ENCODE measurements at places on chromosomes 2 and 18.

DNA sequence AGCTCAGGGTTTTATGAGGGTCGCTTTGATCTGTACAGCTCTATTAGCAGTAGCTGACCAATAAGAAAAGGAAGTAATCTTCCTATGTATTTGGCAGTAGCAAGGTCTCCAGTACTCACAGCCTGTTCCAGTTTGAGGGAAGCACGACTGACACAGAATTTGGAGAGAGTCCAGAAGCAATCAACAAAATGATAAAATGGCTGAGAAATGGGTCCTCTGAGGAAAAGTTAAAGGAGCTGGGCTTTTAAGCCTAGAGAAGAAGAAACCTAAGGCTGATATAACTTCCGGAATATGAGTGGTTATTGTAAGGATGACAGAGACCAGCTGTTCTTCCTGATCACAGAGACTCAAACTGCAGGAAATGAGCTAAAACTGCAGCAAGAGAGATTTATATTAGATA is 382.8 kb downstream of the GPD2 start:
- DNase-seq = no peak

GRCh38 chr2:64857581-64858471 is 131.4 kb upstream of the SLC1A4 start:
- no peak for DNase-seq

- DNase-seq = no peak
These were observed 63.6 kb upstream of the FZD5 start for GRCh38 chr2:207833251-207833751.

DNA sequence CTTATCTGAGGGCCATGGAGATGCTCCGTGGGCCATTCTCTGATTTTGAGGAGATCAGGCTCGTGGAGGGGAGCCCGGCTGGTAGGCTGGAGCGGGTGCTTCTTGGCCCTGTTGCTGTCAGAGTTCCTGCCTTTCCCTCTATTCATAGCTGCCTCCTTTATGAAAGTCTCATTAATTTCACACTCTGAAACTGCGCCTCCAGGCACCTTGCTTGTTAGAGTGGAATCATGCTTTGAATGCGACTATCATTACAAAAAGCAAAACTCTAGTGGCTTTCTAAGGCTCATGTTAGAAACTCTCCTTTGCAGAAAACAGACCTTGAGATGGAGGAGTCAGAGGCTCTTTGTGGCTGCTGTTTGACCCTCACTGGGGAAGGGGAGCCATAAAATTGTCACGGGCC is 131.0 kb upstream of the SNTG2 start:
- no peak for DNase-seq

DNA sequence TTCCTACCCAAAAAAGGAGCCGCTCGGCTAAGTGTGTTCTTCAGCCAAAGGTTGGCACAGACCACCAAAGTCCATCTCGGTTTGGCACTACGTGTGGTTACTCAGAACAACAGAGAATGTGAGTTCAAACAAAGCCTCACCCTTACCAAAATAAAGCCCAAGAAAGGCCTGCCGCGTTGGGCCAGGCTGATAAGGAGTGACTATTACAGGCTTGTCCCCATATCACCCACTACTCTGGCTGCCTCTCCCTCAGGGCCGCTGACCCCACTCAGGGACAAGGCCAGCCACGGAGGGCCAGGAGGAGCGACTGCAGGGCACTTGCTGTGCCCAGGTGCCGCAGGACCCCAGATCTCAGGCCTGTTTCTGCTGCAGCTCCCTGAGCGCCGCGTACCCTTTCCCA is 13.8 kb downstream of the HS1BP3 start:
- no peak for DNase-seq

GRCh38 chr2:168814939-168815907 is 12.8 kb downstream of the NOSTRIN start:
- no peak for DNase-seq

- DNase-seq = no peak
These were observed at the start of gene FAM110C for GRCh38 chr2:46471-47345. FAM110C (minus strand) TSS chr2:46505; CDS start chr2:46385, 120 bp downstream.

GRCh38 chr2:140808820-140809219 is 1322.0 kb downstream of the LRP1B start:
- DNase-seq = no peak

GRCh38 chr18:79855147-79855933 is 57.6 kb downstream of the KCNG2 start:
- DNase-seq = no peak

DNA sequence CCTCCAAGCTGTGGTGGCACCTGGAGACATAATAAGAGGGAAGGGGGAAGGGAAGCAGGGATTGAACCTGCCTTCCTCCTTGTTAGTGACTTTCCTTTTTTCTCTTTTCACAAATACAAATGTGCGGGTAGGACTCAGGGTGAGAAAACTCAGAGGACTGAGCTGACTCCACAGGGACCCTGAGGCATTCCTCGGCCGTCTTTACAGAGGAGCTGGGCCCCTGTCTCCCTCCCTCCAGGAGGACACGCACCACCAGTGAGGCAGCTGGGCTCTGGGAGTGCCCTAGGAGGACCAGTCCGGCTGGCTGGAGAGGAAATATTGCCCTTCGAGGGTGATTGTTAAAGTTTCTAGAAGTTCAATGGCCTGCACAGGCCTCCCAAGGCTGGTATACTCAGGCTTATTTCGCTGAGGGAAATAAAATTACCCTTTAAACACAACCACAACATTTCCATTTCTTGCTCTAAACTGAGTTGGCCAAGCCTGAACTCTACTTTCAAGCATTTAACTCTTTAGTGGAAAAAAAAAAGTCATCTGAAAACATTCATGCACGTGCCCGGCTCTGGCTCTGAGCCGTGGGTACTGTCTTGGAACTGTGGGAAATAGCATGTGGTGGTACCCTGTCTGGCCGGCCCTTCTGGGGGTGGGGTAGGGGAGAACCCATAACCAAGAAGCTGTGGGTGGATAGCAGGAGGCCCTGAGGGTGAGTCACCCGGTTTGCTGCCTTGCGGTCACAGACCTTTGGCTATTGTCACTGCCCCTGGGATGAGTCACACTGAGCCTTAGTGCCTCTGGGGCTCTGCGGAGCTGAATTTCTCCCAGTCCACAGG is 116.0 kb downstream of the COPS8 start:
- no peak for DNase-seq

GRCh38 chr2:39150102-39150562 is 29.3 kb upstream of the SOS1 start:
- DNase-seq = no peak

DNA sequence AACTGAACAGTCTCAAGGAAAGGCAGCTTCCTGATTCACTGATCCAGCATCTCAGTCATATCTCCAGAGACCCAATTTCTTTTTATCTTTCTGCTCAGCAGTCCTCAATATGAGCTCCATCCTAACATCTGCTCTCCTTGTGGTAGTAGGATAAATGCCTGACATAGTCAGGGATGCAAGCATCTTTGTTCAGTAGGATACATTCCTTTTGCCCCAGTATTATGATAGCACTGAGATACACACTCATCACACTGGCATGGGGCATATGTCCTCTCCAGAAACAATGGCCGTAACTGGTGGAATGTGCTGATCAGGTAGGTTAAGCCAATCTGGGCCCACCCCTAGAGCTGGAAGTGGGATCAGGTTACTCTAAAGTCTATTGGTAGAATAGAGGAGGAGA is 207.2 kb downstream of the ETAA1 start:
- no peak for DNase-seq

DNA sequence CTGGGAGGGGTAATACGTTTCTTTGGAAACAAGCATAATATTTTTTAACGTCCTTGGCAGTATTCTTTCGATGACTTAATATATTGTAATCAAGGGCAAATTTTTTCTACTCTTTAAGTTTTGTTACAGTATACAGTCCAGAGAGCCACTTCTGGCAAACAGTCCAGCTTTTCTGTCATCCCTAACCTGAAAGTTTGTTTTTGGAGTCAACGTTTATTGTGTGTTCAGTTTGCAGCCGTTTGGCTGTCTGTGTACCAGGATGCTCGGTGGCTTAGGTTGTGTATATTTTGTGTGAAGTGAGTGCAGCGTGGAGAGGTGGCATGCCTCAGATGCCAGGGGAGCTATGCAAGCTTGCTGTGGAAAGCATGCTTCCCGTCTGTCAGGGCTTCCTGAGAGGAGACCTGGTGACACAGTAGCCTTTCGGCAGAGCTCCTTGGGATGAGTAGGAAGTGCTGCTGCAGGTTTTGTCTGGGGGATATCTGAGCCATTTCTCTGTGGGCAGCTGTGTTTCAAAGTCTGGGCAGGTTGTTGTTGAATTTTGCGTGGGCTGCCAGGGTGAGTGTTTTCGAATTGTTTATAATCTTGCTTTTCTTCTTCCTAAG is 14.7 kb downstream of the MAP3K20 start:
- DNase-seq = no peak

- DNase-seq = no peak
These were observed 133.0 kb upstream of the PGAP1 start for GRCh38 chr2:197059477-197059876.

- no peak for DNase-seq
These were observed 345.8 kb downstream of the SOCS6 start for GRCh38 chr18:70634576-70635147.

- DNase-seq = no peak
These were observed 731 bp downstream of the RAB10 start for GRCh38 chr2:26034637-26034992.

- DNase-seq = peak; percentile 98
These were observed 54.3 kb downstream of the PKDCC start for GRCh38 chr2:42102024-42102590.

DNA sequence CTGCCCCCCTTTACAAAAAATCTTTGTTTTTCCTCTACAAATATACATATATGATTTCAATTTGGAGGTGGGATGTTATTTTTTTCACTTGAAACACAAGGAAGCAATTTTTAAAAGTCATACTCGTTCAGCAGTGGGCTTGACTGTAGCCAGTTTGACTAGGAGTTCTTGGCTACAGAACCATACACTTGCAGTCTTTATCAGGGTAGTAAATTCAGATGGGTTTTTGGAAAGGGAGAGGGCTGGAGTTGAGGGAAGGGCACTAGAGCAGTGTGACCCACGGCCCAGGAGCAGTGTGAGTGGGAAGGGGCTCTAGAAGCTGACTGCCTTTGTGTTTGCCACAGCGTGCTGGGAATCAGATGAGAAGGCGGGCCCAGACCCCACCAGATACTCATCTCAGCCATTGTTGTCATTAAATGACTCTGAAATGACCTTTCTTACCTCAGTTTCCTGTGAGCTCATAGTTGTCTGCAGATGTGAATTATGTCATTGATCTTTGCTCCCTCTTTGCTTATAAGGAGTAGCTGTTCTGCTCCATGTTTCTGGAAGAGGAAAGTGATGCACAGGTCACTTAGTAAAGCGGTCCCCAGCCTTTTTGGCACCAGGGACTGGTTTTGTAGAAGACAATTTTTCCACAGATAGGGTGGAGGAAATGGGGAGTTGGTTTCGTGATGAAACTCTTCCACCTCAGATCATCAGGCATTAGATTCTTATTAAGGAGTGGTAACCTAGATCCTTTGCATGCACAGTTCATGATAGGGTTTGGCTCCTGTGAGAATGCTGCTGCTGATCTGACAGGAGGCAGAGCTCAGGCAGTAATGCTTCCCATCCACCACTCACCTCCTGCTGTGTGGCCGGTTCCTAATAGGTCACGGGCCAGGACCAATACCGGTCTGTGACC is 116.8 kb downstream of the SPTBN1 start:
- DNase-seq = peak; percentile 64

DNA sequence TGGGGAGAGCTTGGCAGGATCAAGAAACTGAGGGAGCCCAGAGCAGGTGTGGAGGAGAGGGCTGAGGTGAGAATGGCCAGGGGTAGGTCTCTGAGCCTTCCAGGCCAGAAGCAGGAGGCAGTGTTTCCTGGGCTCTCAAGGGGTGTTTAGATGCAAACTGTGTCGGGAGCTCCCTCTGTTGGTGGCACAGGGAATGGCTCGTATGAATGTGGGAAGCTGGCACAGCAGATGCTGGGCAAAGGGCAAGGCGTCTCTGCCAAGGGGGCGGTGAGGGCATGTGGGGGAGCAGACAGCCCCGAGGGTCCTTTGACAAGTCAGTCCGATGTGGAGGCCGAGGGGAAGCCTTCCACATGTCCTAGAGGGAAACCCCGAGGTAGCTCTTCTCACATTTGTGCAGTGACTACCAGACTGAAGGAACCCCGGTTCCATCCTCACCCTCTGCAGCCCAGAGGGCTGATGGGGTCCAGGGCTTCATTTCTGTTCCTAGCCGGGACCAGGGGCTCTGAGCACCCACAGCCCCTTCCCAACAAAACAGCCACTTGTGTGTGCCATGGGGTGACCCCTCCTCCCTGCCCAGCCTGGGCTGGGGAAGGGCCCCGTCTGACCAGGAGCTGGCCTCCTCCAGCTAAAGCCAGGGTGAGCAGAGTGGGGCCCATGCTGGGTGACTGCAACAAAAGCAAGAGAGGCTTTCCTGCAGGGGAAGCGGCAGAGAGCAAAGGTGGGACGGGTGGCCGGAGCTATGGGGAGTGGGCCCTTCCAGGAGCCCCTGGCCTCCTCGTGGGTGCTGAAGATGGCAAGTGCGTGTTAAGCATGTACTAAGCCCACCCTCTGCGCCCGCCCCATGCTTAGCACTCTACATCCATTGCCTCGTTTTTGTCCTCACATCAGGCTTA is 103.4 kb downstream of the SEPTIN10 start:
- DNase-seq = peak; percentile 76

- DNase-seq = no peak
These were observed 629 bp downstream of the PRELID3A start for GRCh38 chr18:12408247-12408869.

DNA sequence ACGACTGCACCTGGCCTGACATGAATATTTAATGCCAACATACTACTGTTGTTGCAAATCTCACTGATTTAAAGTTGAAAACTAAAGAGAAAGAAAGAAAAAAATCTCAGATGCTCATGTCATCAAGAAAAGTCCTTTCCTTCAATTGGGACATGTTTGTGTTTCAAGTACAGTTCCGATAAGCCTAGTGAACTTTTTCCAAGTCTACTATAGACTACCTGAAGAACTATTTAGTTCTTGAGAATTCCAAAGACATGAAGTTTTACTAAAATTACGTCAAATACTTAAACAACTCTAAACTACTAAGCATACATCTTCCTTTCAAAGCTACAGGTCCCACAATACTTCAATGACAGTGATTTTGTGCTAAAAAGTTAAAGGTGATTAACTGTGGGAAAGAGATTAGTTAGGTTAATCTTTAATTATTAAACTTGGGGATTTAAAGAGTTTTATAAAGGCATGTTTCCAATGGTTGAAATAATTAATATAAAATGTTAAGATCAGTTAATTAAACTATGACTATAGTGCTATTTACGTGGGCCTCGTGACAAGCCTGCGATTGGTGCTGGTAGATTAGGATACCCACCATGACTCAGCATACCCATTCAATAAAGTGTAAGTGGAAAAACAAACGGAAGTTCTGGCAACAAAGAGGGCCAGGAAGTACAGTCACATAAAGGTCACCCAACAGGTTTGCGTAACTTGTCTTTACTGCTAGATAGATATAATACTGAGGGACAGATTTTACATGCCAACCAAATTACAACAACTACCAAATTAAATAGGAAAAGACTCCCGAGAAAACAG is 55.5 kb downstream of the SEPTIN10 start:
- DNase-seq = no peak

GRCh38 chr2:105857076-105857740 is 112.5 kb downstream of the NCK2 start:
- no peak for DNase-seq

Data from CD8-positive, alpha-beta T cell (primary cell).